ENCODE measurements at places on chromosomes 6 and 20. TPM values are rescaled to one million over a fixed set of nuclear protein-coding genes. Genes with fewer than 3 reads are reported as not detected.
A peak's percentile ranks its signal among the peaks of the same experiment; 100 is the strongest.

- H3K4me1 ChIP-seq, result no peaks in the 10 kb centered on the region
- peaks cover 3% of the 10 kb centered on the region for H3K27me3 ChIP-seq
- no peak overlapping the region for H3K4me3 ChIP-seq
Measured at GRCh38 chr6:160270347-160270746, 11.7 kb upstream of the SLC22A2 start.

DNA sequence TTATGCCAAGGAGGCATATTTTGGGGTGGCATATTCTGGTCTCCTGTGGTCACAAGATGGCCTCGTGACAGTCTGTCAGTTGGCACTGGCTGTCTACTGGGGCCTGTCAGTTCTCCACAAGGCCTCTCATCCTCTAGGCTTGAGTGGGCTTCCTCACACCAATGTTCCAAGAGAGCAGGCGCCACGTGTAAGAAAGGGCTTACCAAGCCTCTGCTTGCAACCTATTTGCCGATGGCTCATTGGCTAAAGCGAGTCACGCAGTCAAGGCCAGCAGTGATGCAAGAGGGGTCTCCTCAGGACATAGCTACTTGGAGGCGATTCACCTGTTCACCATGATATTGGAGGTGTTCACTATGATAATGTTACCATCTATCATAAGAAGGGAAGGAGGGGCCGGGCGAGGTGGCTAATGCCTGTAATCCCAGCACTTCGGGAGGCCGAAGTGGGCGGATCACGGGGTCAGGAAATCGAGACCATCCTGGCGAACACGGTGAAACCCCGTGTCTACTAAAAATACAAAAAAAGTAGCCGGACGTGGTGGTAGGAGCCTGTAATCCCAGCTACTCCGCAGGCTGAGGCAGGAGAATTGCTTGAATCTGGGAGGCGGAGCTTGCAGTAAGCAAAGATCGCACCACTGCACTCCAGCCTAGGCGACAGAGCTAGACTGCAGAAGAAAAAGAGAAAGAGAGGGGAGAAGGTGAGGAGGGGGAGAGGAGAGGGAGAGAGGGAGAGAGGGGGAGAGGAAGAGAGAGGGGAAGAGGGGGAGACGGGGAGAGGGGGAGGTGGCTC is 35.3 kb downstream of the C6orf52 start:
- H3K27ac ChIP-seq, result no peak overlapping the region
- no peaks in the 10 kb centered on the region for H3K4me1 ChIP-seq
- no peak overlapping the region for H3K4me3 ChIP-seq
- peaks cover 10% of the 10 kb centered on the region for H3K27me3 ChIP-seq

Gene OR12D3
- total RNA-seq, result not detected

- H3K4me1 ChIP-seq, result no peaks in the 10 kb centered on the region
- H3K4me3 ChIP-seq, result no peak overlapping the region
- no peaks in the 10 kb centered on the region for H3K36me3 ChIP-seq
Measured at GRCh38 chr6:121522771-121523386, 87.4 kb downstream of the GJA1 start.

Gene SRMS
- total RNA-seq, result 3.2 TPM

GRCh38 chr6:155411154-155412052 is 44.2 kb downstream of the NOX3 start:
- no peak overlapping the region for H3K27ac ChIP-seq
- DNase-seq, result no peak
- no peaks in the 10 kb centered on the region for H3K27me3 ChIP-seq
- no peak overlapping the region for H3K4me3 ChIP-seq

Gene ARMH2
- total RNA-seq, result not detected

Gene NHLRC1
- not detected for total RNA-seq

DNA sequence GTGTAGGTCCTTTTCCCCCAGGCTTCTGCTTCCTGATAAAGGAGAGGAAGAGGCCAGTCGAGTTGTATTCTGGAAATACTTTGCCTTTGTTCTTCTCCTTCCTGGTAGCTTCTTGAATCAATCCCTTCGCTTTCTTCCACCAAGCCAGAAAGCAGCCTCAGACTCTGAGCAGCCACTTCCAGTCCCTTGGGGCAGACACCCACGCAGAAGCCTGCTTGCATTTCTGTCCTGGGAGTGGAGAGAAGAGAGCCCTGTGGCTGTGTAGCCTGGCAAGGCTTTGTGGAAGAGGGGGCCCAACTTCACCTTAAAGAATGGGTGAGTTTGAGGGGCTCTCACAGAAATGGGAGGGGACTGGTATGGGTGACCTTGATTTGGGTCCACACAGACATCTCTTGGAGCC is 211.0 kb upstream of the SSTR4 start:
- H3K27ac ChIP-seq, result no peak overlapping the region
- DNase-seq, result no peak
- no peaks in the 10 kb centered on the region for H3K4me1 ChIP-seq
- no peaks in the 10 kb centered on the region for H3K36me3 ChIP-seq

GRCh38 chr20:31712564-31713311 is 9.9 kb downstream of the BCL2L1 start:
- H3K36me3 ChIP-seq, result peaks cover 9% of the 10 kb centered on the region
- no peaks in the 10 kb centered on the region for H3K27me3 ChIP-seq
- H3K4me3 ChIP-seq, result peak overlapping the region; percentile 5
- H3K27ac ChIP-seq, result peak overlapping the region; percentile 98

- H3K36me3 ChIP-seq, result no peaks in the 10 kb centered on the region
- H3K4me1 ChIP-seq, result no peaks in the 10 kb centered on the region
- no peaks in the 10 kb centered on the region for H3K27me3 ChIP-seq
Measured at GRCh38 chr6:110329714-110330436, 28.3 kb downstream of the METTL24 start.

Gene PRSS16
- total RNA-seq, result 14.5 TPM

DNA sequence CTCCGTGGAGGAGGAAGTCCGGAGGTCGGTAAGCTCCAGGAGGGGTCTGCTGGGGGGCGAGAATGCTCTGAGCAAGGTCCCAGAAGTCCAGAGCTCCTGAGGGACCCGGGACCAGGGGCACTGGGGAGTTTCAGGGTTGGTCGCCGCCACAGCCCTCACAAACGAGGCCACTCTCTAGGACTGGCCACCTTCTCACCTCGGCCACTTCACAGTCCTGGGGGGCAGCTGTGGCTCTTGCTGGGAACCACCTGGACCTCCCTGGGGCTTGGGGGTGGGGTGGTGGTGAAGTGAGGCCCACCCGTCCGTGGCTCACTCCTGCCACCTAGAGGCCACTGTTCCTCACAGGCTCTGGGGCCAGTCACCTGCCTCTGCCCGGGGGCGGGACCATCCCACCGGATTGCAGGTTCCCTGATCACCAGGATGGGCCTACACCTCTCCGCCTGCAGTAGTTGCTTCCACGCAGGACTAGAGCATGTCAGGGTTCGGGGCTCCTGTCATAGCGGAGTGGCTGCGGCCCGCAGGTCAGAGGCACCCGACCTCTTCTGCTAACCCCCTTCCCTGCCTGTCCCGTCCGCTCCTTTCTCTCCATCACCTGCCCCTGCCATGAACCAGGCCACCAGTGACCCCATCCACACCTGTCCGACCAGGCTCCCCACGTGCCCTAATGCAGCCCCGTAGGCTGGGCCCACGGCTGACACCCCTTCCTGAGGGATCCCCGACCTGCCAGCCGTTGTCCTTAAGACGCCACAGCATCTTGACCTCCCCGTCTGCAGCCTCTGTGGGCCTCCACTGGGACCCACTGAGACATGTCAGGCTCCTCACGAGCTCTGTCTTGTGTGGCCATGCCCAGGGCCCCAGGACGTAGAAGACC is 5.1 kb upstream of the TCEA2 start:
- no peaks in the 10 kb centered on the region for H3K27me3 ChIP-seq
- H3K27ac ChIP-seq, result no peak overlapping the region
- H3K36me3 ChIP-seq, result no peaks in the 10 kb centered on the region
- peaks cover 12% of the 10 kb centered on the region for H3K4me1 ChIP-seq
- DNase-seq, result no peak
- H3K4me3 ChIP-seq, result no peak overlapping the region

- H3K36me3 ChIP-seq, result no peaks in the 10 kb centered on the region
- no peak for DNase-seq
- H3K4me1 ChIP-seq, result no peaks in the 10 kb centered on the region
- no peak overlapping the region for H3K4me3 ChIP-seq
- H3K27me3 ChIP-seq, result peaks cover 9% of the 10 kb centered on the region
Measured at GRCh38 chr20:59190466-59190865, 26.8 kb downstream of the ZNF831 start.

Gene LRRC73
- 1.2 TPM for total RNA-seq

DNA sequence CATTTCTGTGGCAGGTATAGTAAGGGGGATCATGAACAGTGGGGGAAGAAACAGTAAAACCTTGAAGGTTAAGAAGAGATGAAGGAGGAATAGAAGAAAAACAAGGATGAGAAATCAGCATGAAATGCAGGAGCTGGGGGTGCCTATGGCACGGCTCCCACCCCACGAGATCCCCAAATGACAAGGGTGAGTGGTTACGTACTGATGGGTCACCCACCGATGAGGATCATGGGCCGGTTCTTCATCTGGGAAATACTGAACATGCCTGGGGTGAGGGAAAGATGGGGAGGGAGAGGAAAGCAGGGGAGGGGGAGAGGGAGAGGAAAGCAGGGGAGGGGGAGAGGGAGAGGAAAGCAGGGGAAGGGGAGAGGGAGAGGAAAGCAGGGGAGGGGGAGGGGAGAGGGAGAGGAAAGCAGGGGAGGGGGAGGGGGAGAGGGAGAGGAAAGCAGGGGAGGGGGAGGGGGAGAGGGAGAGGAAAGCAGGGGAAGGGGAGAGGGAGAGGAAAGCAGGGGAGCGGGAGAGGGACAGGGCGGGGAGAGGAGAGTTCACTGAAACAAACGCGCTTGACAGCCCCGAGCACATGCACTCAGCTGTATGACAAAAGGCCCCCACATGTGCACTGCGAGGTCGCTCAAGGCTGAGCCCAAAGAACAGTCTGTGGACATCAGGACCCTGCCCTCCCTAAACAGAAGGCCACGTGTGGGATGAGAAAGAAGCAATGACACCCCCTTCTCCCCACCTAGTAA is 25.3 kb downstream of the MOCS1 start:
- H3K4me1 ChIP-seq, result no peaks in the 10 kb centered on the region
- DNase-seq, result no peak
- no peak overlapping the region for H3K27ac ChIP-seq
- no peaks in the 10 kb centered on the region for H3K36me3 ChIP-seq
- H3K27me3 ChIP-seq, result no peaks in the 10 kb centered on the region

GRCh38 chr20:52047811-52048764 is 143.5 kb downstream of the ZFP64 start:
- no peaks in the 10 kb centered on the region for H3K27me3 ChIP-seq
- H3K4me1 ChIP-seq, result no peaks in the 10 kb centered on the region
- no peak overlapping the region for H3K4me3 ChIP-seq
- H3K27ac ChIP-seq, result no peak overlapping the region

Gene PKIB
- total RNA-seq, result 24.0 TPM

GRCh38 chr6:131040866-131041265 is 22.2 kb downstream of the EPB41L2 start:
- DNase-seq, result no peak
- H3K36me3 ChIP-seq, result no peaks in the 10 kb centered on the region
- no peak overlapping the region for H3K27ac ChIP-seq
- no peaks in the 10 kb centered on the region for H3K4me1 ChIP-seq
- H3K27me3 ChIP-seq, result no peaks in the 10 kb centered on the region

- no peak overlapping the region for H3K4me3 ChIP-seq
- no peak overlapping the region for H3K27ac ChIP-seq
- no peaks in the 10 kb centered on the region for H3K36me3 ChIP-seq
- peak; percentile 44 for DNase-seq
- H3K27me3 ChIP-seq, result no peaks in the 10 kb centered on the region
- H3K4me1 ChIP-seq, result peaks cover 11% of the 10 kb centered on the region
Measured at GRCh38 chr6:27726619-27727023, 185.6 kb downstream of the OR2B2 start.

- no peaks in the 10 kb centered on the region for H3K36me3 ChIP-seq
- no peak overlapping the region for H3K4me3 ChIP-seq
- DNase-seq, result no peak
- H3K27ac ChIP-seq, result no peak overlapping the region
Measured at GRCh38 chr20:60485012-60485760, 527.0 kb downstream of the CDH26 start.

- no peaks in the 10 kb centered on the region for H3K4me1 ChIP-seq
- H3K27ac ChIP-seq, result no peak overlapping the region
- H3K36me3 ChIP-seq, result no peaks in the 10 kb centered on the region
- H3K27me3 ChIP-seq, result 0 out of 2 replicates have a peak, but pooled peaks cover 6% of the 10 kb centered on the region
- H3K4me3 ChIP-seq, result no peak overlapping the region
Measured at GRCh38 chr6:2695454-2696095, 55.1 kb downstream of the MYLK4 start.

Gene MUCL3
- total RNA-seq, result 0.15 TPM

- no peak for DNase-seq
- H3K36me3 ChIP-seq, result no peaks in the 10 kb centered on the region
- H3K27me3 ChIP-seq, result no peaks in the 10 kb centered on the region
Measured at GRCh38 chr20:60297649-60298048, 339.4 kb downstream of the CDH26 start.

DNA sequence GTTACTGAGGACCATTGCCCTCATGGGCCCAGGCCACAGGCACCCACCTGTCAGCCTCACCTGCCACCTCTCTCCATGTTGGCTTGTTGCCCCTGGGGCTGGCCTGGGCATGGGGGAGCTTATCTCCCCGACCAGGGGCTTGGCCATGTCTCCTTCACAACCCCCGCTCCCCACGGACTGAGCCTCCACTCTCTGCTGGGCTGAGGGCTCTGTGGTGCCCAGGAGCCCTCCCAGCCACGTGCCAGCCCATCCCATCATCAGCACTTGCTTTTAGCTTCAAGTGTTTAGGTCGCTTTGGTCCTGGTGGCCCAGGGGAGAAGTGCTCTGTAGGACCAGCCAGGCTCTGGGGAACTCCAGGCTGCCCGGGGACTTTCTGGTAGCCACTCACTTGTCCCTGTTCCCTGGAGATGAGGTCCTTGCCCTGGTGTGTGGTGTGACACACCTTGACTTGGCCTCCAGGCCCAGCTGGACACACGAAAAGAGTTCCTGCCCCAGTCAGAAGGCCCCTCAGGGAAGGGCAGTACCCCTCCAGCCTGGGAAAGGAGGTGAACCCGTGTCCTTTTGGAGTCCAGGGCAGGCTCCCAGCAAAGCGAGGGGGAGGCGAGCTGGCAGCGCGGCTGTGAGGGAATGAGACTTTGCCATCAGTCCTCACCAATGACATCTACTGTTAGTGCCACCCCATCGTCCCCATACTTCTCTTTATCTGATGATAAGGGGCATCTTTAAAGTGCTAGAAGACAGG is 352.6 kb downstream of the ZFAND3 start:
- DNase-seq, result no peak
- no peaks in the 10 kb centered on the region for H3K4me1 ChIP-seq
- H3K27ac ChIP-seq, result no peak overlapping the region
- H3K36me3 ChIP-seq, result no peaks in the 10 kb centered on the region
- no peak overlapping the region for H3K4me3 ChIP-seq

- DNase-seq, result no peak
- no peaks in the 10 kb centered on the region for H3K4me1 ChIP-seq
- H3K27ac ChIP-seq, result no peak overlapping the region
- no peaks in the 10 kb centered on the region for H3K36me3 ChIP-seq
- H3K27me3 ChIP-seq, result no peaks in the 10 kb centered on the region
- no peak overlapping the region for H3K4me3 ChIP-seq
Measured at GRCh38 chr20:14033310-14033709, 38.0 kb downstream of the MACROD2 start.

Gene IMPG1
- not detected for total RNA-seq

Gene UBD
- not detected for total RNA-seq

DNA sequence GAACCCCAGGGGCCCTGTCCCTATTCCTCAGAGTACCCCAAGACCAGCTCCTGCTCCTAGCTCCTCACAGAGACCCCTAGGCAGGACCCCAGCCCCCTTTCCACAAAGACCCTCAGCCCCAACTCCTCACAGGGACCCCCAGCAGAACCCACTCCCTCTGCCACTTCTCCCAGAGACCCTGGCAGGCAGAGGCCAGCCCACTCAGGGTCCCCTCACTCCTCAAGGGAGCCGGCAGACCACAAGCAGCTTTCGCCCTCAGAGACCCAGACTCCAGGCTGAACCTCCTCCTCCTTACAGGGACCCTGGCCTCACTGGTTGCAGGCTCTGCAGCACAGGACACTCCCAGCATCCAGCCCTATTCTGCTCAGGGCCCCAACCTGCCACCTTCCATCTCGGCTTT is 575 bp downstream of the SLC44A4 start:
- no peak overlapping the region for H3K27ac ChIP-seq
- peaks cover 32% of the 10 kb centered on the region for H3K36me3 ChIP-seq
- H3K4me1 ChIP-seq, result no peaks in the 10 kb centered on the region
- no peaks in the 10 kb centered on the region for H3K27me3 ChIP-seq

Gene RCAN2
- 0.57 TPM for total RNA-seq
